HS-27A (cell line): ENCODE measurements at places on chromosomes 3 and 15.

DNA sequence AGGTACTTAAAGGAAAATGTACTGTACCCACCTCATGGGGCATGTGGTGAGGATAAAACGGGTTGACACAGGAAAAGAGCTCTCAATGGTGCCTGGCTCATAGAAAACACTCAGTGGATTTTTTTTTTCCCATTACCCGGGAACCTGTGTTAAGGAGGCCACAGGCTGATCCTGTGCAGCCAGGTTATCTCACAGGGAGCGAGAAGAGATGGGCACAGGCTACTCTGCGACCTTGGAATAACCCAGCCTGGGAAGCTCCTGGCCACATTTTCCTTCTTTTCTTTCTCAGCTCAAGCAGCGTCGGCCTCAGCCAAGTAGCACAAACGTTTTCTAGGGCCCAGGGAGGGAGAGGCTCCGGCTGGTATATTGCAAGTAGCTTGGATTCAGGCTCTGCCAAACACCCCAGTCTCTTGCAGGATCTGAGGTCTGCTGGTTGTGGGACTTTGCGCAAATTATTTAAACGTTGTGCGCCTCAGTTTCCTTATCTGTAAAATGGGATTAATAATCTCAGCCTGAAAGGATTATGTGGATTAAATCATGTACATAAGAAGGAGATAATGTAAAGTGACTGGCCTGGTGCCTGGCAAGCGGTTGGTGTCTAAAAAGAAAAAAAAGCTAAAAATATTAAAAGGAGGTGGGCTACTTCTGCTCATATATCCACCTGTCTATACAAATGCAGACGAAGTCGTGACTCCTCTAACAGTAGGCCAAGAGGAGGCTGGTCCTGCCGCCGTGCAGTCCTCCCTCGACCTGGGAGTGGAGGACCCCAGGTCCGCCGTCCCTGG, 2.2 kb downstream of the FURIN start:
- DNase-seq: no peak

DNA sequence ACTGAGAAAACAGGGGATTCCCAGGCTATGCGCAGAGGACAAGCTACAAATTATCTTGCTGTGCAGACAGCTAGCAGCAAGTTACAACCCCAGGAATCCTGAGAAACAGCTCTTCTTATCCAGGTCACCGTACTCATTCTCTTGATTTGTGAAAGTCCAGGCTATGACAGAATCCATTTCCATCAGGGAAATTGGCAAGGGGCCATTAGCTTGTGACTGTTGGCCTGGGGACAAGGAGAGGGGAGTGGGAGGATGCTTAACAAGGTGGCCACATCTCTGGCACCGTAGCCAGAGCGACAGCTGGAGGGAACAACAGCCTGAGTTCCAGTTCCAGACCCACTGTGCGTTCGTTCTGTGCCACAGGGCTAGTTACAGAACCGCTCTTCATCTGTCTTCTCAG, 44.9 kb upstream of the PLXNA1 start:
- DNase-seq: no peak

DNA sequence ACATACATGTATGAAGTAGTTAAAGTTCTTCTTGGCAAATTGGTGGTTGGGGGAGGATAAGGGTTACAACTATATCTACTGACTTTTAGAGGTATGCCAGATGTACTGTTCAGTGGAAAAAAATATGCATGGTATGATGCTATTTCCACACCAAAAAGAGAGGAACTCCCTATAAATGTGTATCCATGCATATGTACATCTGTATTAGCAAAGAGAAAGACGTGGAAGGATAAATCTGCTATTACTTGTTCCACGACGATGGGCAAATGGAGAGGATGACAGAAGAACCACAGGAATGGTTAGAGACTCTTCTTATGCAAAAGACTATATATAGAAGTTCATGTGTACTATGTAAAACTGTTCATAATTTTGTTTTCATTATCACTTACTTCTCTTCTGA, 197.6 kb downstream of the RORA start:
- DNase-seq: no peak

DNA sequence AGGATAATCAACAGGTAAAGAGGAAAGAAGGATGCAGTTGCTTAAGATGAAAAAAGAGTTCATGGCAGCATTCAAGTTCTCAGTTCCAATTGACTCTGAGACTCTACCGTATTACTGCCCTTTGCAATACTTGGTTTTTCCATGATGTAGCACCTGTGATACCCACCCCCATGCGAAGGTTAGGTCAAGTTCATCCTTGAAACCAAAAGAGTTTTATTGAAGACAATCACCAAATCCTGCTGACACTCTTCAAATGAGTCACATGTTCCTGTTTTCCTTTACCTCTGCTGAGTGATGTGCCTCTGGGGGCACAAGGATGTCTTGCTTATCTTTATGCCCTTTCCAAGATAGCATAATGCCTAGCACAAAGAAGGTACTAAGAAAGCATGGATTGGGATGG, 111.3 kb upstream of the SLC7A14 start:
- DNase-seq: no peak

DNA sequence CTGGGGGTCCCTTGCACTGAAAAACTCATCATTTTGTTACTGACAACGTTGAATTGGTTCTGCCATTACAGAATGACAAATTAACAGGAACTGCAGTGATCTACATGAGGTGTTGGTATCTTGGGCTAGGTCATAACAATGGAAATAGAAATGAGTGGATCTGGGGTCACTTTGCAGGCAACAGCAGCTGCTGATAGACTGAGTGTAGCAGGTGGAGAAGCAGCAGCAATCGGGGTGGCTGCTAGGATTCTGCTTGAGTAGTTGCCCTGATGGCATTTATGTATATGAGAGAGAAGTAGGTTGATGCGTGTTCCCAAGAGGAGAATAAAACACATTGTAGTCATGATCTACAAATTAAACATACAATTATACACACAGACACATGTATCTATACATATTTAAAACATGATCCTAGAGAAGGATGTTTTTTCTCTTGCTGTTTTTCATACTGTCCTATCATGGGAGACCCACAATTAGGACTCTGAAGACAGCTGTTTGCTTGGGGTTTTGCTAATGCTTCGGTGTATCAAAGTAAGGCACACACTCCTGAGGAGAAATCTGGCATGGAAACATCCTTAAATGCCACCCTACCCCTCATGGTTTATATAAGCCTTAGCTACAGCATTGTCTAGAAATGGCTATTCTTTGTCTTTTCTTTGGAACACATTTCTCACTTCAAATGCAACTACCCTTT, 15.8 kb upstream of the THBS1 start:
- no peak for DNase-seq

DNA sequence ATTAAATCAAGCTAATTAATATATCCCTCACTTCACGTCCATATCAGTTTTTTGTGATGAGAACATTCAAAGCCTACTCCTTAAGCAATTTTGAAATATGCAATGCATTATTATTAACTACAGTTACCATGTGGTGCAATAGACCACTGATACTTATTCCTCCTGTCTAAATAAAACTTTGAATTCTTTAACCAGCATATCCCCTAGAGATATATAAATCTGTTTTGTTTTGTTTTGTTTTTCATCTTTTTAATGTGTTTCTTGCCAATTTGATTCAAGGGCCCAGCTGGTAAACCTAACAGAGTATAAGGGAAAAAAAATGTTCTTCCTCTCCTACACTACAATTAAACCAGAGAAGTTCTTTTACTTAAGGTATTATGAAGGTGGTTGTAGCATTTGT, 524.2 kb downstream of the NAALADL2 start:
- DNase-seq: no peak

GRCh38 chr3:13046569-13047274, 26.5 kb downstream of the IQSEC1 start:
- no peak for DNase-seq

DNA sequence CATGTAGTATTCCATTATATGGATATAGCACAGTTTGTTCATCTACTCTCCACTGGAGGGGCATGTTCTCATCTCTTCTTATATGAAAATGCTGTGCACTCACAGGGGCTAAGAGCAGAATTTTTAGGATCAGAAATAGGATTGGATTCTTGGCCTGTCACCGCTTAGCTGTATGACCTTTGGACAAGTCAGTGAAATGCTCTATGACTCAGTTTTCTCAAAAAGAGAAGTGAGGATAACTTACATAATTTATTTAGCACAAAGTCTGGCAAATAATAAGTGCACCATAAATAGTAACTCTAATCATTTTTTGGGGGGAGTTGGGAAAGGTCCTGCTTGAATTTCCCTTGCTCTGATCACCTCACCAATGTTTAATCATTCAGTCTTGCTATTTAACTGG, 103.7 kb upstream of the LRIG1 start:
- DNase-seq: no peak

DNA sequence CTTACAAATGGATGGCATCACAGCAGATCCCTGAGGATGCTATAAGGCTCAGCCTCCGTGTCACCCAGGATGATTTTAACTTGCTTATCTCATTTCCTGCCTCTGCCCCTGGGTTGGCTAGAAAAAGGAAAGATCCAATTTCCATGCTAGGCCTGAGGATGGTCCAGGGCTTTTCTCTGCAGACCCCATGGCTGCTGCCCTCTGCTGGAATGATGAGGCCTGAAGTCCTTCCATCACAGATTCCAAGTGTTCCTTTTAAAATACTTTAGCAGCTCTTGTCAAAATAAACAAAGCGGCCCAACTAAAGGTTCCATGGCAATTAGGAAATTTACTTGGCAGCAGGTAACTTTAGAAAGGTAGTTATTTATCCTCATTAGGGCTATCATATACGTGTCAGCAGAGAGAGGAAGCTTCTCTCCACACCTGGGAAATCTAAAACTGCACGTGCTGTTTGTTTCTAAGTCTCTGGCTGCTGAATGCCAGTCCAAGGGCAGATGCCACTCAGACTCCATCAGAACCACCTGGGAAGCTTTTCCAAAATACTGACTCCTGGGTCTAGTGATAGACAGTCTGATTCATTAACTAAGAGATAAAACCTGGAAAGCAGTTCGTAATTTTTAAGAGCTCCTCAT, 401.9 kb upstream of the IL12A start:
- no peak for DNase-seq

DNA sequence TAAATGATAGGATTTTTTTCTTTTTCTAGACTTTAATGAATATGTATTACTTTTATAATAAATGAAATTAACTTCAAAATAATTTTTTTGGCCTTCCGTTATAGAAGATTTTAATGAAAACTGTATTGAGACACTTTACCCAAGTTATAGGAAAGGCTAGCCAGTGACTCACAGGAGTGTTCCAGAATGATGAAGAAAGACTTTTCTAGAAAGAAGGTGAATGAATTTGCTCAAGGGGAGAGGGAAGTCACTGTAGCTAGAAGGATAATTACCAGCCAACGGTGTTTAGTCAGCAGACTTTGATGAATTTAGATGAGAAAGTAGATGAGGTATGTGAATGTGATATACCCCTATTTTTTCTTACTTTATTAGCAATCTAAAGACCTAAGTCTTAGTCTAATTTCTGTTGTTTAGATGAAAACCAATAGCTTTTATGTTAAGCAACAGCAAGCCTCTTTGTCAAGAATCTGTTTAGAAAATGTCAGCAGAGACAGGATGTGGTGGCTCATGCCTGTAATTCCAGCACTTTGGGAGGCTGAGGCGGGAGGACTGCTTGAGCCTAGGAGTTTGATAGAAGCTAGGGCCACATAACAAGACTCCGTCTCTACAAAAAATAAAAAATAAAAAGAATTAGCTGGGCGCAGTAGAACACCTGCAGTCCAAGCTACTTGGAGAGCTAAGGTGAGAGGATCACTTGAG, 3.2 kb downstream of the ALAS1 start:
- DNase-seq: no peak

DNA sequence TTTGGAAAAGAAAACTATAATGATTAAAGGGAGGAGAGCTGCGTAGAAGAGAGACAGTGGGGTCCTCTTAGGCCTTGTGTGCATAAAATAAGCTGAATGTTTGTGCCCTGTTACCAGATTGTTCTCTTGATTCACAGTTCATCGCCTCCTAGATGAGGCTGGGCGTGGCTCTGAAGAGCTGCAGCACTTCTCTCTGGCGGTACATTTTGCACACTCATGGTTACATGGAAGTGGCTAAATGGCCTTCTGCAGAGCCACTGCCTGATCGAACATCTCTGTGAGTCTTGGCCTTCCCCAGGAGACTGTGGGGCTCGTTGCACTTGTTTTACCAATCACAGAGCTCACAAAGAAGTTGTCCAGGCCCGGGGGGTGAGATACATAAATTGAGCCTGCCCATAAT, 208.8 kb downstream of the GABRG3 start:
- DNase-seq: no peak

GRCh38 chr3:186588632-186589031, 18.1 kb downstream of the DNAJB11 start:
- DNase-seq: no peak

DNA sequence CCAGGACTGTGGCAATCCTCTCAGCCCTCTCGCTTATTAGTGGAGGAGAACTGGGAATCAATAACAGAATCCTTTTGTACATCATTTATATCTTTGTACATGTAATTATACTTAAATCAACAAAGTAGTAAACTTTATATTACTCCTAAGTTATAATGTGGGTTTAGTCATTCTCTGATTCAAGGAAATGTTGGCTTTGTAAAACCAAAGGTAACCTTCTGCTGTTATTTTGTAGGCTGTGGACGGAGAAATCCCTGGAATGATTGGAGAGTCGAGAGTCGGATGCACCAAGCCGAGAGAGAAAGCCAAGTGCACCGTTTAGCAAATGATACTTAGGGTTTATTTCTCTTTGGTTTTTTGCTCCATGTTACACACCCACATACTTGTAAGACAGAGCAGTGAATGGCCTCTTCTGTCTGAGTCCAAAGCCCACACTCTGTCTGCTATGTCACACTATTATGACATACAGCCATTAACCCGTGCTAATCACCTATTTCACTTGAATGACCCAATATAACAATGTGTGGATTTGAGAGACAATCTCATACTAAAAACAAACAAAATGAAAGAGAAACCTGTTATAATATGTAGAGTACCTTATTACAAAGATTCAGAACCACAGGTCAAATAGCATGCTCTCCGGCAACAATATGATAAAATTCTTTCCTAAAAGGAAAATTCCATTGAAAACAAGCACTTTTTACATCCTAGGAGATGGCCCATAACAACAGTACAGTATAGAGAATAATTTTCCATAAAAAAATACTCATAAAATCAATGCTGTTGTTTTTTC, 72.2 kb downstream of the MECOM start:
- DNase-seq: no peak

GRCh38 chr15:90818251-90819210, 49.9 kb upstream of the FURIN start:
- no peak for DNase-seq

GRCh38 chr3:24388611-24389010, 106.0 kb downstream of the THRB start:
- DNase-seq: no peak
